Vagina (tissue), 2 donors: ENCODE measurements at places on chromosomes 3 and 15.

DNA sequence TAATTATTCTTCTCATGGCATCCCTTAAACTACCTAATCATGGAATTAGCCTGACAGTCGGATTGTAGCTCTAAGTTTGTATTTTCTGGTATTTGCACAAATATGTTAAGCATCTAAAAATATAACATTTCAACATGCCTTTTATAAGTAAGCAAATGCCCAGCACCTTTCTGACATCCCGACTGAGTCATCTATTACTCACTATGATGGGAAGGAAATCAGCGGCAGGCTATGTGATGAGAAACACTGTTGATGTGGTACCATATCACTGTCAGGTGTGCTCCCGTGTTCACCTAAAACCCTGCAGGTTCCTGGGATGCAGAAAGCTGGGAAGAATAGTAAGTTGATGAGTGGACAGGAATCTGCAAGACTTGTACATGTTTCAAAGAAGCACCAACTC is 367.8 kb upstream of the IL12A start:
- no peak for DNase-seq

- peak; percentile 90 for DNase-seq
These were observed 223.8 kb downstream of the OPA1 start for GRCh38 chr3:193816656-193817311.

- DNase-seq = no peak
These were observed 1.9 kb downstream of the TOP2B start for GRCh38 chr3:25662736-25663320.

DNA sequence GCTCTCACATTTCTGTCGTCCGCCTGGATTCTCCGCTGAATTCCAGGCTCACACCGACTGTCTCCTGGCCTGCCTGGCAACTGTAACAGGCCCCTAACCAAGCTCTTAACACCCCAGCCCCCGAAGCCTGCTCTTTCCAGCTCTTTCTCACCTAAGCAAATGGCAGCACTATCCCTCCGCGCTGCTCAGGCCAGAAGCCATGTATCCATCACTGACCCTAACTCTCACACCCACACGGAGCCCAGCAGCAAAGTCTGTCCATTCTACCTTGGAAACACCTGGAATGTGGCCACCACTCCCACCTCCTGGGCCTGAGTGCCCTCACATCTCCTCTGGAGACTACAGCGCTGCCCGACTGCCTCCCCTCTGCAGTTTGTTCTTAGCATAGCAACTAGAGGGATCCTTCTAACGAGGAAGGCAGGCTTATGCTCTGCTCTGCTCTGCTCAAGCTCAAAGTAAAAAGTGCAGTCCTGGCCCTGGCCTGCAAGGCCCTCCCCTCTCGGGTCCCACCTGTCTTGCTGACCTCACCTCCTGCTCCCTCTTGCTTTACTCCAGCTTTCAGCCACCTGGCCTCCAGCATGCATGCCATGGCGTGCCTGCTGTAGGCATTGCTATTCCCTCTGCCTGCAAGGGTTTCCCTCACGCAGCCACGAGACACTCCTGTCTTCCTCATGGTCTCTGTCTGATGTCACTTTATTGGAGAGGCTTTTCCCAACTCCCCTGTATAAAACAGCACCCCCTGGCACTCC is 27.2 kb downstream of the FEM1B start:
- DNase-seq = peak; percentile 69

- DNase-seq = no peak
These were observed 106.8 kb downstream of the ADCY5 start for GRCh38 chr3:123341871-123342630.

GRCh38 chr3:87761341-87761740 is 297.5 kb downstream of the CGGBP1 start:
- no peak for DNase-seq

DNA sequence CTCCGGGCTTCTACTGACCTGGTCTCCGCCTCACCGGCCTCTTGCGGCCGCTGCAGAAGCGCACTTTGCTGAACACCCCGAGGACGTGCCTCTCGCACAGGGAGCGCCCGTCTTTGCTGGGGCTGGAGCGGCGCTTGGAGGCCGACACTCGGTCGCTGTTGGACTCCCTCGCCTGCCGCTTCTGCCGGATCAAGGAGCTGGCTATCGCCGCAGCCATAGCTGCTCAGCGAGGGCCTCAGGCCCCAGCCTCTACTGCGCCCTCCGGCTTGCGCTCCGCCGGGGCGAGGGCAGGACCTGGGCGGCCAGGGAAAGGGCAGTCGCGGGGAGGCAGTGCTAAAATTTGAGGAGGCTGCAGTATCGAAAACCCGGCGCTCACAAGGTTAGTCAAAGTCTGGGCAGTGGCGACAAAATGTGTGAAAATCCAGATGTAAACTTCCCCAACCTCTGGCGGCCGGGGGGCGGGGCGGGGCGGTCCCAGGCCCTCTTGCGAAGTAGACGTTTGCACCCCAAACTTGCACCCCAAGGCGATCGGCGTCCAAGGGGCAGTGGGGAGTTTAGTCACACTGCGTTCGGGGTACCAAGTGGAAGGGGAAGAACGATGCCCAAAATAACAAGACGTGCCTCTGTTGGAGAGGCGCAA is 319.2 kb downstream of the FGF12 start:
- no peak for DNase-seq

- no peak for DNase-seq
These were observed 34.1 kb downstream of the AKAP13 start for GRCh38 chr15:85414495-85414894.

DNA sequence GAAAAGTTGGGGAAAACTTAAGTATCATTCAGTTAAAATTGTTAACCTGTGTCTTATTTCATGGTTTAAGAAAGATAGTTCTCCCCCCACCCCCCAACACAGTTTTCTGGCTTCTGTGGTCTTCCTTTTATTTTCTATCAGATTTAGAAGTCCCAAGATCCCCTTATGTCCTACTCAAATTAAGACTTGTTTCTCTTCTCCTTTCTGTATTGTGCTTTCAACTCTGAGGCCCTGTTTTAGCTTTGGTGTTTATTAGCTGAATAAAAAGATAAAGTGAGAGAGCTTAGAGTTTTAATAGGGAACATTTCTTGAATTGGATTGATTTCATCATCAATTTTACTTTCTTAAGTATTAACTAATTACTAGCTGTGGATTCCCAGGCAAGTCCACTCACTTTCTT is 62.6 kb downstream of the AKAP13 start:
- DNase-seq = no peak

DNA sequence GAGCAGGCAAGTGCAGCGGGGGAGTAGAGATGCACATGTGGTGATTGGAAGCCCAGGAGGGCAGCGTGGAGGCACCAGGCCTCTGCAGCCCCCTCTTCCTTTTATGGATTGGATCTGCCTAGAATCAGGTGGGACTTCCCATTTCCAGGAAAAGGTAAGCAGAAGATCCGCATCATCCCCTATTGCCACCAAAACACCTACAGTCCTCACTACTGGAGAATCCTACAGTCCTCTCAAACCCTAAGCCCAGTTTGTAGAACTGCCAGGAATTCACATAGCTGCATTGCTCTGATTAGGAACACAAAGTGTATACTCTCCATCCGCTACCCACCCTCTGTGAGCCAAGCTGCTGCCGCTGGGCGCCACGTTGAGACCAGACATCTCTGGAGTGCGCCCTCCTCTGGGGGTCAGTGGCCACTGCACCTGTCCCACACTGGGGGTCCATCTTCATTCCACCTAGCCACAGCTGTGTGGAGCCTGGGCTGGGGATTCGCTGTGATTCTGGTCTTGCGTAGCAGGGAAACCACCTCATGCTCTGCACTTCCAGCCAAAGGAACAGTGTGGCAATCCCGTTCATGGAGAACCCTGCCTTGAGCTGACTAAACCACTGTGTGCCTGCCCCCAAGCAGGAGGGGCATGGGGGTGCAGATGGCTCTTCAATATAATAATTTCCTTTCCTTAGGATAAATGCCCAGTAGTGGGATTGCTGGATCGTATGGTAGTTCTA is 88.9 kb upstream of the PTX3 start:
- no peak for DNase-seq

DNA sequence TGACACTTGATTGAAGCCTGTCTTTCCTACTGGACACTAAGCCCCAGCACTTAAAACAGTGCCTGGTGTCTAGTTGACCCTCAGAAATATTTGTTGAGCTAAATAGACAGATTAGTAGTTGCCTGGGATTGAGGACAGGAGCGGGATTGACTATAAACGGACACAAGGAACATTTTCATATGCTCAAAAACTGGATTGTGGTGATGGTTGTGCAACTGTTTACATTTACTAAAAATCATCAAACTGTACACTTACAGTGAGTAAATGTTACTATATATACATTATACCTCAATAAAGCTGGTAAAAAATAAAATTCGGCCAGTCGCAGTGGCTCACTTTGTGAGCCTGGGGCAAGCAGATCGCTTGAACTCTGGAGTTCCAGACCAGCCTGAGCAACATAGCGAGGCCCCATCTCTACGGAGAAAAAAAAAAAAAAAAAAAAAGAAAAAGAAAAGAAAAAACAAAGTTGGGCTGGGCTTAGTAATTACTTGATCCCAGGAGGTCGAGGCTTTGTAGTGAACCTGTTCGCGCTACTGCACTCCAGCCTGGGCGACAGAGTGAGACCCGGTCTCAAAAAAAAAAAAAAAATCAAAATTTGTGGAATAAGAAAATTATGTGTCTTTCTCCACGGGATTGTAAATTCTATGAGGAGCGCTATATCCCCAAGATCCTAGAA is 632 bp upstream of the IDH3A start:
- DNase-seq = no peak

DNA sequence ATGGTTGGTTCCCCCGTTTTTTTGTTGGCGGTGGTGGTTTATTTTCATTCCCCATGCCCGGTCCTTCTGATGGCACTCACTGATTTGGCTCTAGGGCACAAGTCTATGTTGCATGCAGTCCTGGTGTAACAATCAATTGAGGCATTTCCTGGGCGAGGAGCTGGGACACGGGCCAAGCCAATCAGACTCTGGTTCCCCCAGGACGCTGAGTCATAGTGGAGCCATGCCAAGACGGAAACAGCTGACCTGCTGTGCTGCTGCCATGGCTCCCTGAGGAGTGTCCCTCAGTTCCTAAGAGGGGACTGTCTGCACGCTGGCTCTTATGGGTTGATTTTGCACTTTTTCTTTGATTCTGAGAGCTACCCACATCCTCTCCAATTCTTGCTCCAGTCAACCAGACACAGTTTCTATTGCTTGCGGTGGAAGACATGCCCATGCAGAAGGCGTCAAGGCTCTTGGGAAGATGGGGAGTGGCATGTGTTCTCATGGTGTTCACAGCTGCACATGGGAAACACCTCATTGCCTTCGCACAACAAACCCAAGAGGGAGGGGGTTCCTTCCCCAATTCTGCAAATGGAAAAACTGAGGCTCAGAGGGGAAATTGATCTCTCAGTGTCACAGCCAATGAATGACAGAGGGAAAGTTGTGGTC is 28.3 kb upstream of the ALDH1L1 start:
- DNase-seq = no peak

DNA sequence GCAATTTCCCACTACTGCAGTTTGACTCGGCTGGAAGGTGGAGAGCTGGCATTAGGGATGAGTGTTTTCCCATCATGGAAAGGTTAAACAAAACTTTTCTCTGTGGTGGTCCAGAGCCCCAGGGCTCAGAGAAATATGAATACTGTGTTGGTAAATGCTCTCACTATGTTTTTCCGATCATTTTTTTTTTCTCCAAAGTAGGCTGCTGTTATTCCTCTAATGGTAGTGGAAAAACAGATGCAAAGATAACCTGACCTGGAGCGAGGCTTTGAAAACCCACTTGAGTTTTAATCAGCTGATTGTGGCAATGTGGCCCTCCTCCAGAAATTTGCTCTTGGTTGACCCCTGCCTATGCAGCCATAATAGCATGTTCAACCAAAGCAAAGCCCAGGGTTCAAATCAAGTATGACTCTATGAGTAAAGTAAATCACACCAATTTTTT is 320.8 kb upstream of the CTNNB1 start:
- no peak for DNase-seq

- DNase-seq = no peak
These were observed 268.5 kb downstream of the PTPRG start for GRCh38 chr3:61829722-61830350.

GRCh38 chr3:118447339-118447738 is 587.3 kb downstream of the IGSF11 start:
- DNase-seq = no peak

GRCh38 chr3:121942116-121942786 is 48.0 kb downstream of the SLC15A2 start:
- DNase-seq = no peak

GRCh38 chr3:172814738-172815137 is 64.2 kb downstream of the ECT2 start:
- DNase-seq = no peak

GRCh38 chr3:187802203-187802927 is 57.1 kb upstream of the BCL6 start:
- DNase-seq = no peak

DNA sequence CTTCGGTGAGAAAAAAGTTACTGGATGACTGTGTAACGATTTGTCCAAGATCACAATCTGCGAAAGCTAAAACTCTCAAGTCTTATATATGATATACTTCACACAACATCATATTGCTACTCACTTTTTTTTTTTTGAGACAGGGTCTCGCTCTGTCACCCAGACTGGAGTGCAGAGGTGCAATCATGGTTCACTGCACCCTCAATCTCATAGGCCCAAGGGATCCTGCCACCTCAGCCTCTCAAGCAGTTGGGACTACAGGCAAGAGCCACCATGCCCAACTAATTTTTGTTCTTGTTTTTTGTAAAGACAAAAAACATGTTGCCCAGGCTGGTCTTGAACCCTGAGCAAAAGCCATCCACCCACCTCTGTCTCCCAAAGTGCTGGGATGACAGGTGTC is 5.4 kb upstream of the ATP13A4 start:
- DNase-seq = no peak

- DNase-seq = no peak
These were observed 31.3 kb upstream of the TRIM59 start for GRCh38 chr3:160480931-160481330.

GRCh38 chr3:24128199-24129005 is 183.3 kb downstream of the NR1D2 start:
- DNase-seq = no peak

DNA sequence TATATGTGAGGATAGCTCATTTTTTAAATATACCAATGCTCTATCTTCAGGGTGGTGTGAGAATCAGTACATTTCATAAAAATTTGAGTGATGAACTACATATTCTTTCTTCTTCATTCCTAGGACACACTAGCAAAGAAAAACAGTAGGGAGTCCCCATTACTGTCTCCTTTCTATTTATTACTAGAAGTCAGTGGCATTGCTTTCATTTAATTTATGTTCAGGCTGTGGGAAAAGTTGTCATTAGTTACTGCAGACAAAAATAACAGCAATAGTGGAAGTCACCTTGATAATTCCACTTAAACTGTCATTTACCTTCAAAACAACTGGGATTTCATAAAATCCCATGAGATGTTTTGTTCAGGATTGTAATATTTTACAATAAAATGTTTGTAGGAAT is 446.4 kb downstream of the GBE1 start:
- no peak for DNase-seq

GRCh38 chr3:160018959-160019358 is 30.3 kb downstream of the IL12A start:
- no peak for DNase-seq

- no peak for DNase-seq
These were observed 1078.5 kb downstream of the TUSC7 start for GRCh38 chr3:117788061-117788460.

- DNase-seq = no peak
These were observed 46.6 kb upstream of the CTSH start for GRCh38 chr15:78991476-78991875.

- DNase-seq = no peak
These were observed 1.4 kb downstream of the PSMD6 start for GRCh38 chr3:64021922-64022321.

- DNase-seq = no peak
These were observed 3.2 kb downstream of the AEN start for GRCh38 chr15:88624156-88624970.
